ENCODE measurements at places on chromosomes 11 and 22. TPM values are rescaled to one million over a fixed set of nuclear protein-coding genes. Genes with fewer than 3 reads are reported as not detected.

DDTL gene
- 4.0 TPM for total RNA-seq

GPR83 gene
- 0.10 TPM for total RNA-seq

CRY2 gene
- total RNA-seq, result 27.9 TPM

TRIM3 gene
- 4.6 TPM for total RNA-seq

ACR gene
- not detected for total RNA-seq

KRTAP5-10 gene
- total RNA-seq, result not detected

FAT3 gene
- not detected for total RNA-seq

MMP13 gene
- not detected for total RNA-seq

KDM4D gene
- 0.44 TPM for total RNA-seq

A4GALT gene
- total RNA-seq, result not detected

SUSD2 gene
- total RNA-seq, result 1.6 TPM

SH3BP1 gene
- total RNA-seq, result 183 TPM

RTN4RL2 gene
- 0.12 TPM for total RNA-seq

APOL5 gene
- not detected for total RNA-seq

TMPRSS6 gene
- 2.7 TPM for total RNA-seq

RIC3 gene
- 8.3 TPM for total RNA-seq

CATSPERZ gene
- not detected for total RNA-seq

TMA7B gene
- total RNA-seq, result 8.2 TPM

SPI1 gene
- not detected for total RNA-seq

KCNE3 gene
- total RNA-seq, result not detected

ART1 gene
- not detected for total RNA-seq

NRIP3 gene
- 4.2 TPM for total RNA-seq

CEND1 gene
- 4.0 TPM for total RNA-seq
